ENCODE measurements at places on chromosomes 3 and 15.

DNA sequence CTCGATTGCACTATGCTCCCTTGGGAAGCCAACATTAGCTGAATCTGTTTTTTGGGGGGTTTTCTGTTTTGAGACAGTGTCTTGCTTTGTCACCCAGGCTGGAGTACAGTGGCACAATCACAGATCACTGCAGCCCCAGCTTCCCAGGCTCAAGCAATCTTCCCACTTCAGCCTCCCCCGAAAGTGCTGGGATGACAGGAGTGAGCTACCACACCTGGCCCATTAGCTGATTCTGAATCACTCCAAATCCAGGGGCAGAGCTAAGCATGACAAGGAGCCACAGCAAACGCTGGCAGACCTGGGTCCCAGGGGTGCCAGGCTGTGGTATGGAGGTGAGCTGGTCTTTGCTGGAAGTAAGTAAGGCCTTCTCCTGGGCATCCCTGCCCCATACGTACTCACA, 18.9 kb downstream of the POC1A start:
- no peak for DNase-seq

DNA sequence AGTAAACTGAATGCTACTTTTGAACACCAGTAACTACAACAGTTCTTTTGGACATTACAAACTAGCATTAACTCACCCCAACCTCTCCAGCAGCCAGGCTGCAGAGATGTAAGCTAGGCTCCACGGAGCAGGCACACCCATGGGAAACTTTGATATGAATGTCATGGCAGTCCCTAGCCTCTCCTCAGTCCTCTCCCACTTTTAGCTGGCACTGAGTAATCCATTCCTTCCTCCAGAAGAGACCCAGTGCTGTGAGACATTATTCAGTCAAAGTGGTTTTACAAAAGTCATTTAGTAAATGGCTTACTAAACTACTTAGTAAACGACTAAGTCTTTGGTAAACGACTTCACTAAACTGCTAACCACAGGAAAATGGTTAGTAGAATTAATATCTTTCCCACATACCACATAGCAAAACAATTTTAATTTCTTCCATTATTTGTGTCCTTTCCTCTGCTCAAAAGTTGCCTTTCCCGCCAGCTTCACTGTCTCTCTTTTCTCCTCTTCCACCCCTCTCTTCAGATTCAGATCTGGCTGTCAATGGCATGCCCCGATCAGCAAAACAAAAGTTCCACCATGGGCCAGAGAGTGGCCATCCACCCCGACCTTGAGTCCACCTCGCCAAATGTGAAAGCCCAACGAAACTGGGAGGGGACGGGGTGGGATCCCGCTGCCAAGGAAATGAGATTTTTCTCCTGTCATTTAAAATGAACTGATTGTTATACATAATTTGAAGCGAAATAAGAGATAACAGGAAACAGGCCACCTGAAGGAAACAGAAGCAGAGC, 67.5 kb upstream of the TJP1 start:
- DNase-seq, result no peak

DNA sequence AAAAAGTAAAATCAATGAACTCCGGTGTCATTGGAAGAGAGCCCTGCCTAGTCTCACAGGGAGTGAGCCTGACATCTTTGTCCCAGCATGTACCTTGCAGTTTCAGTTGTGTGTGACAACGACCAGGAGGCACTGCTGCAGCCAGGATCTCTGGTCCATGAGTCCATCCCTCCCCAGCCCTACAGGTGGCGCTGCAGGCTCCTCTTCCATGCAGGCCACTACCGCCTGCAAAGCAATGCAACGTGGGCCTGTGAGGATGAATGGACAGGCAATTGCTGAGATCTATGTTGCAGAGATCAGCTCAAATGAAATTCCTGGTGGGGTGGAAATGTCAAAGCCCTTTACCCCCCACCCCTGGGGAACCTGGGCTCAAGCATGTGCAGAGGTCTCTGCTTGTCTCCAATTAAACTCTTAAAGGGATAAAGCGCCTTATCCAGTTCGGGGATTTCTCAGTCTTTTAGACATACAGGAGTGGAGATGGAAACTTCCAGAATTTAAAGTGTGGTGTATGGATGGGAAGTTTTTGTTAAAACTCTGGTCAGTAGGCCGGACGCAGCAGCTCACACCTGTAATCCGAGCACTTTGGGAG, 35.8 kb downstream of the TKT start:
- DNase-seq, result peak; percentile 86

GRCh38 chr3:194871143-194871863, 185.6 kb downstream of the FAM43A start:
- peak; percentile 92 for DNase-seq

- peak; percentile 76 for DNase-seq
Observed at GRCh38 chr15:67185621-67186225, 68.7 kb downstream of the AAGAB start.

DNA sequence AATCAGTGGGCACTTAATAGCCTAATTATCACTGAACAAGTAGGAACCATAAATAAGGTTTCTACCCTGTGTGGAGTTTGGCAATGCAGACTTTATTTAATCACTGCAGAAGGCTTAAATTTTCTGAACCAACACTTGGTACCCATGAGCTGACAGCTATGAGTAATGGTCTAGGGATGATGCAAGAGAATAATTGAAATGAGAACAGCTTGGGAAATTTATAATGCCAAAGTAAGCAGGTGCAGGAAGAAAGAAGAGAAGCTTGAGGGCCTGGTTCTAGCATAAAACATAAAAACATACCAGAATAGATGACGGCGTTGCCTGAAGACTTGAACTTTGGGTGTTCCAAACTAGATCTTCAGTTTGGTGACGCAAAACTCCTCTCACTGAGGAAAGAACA, 67.0 kb downstream of the IMPG2 start:
- DNase-seq, result no peak
